ENCODE measurements at places on chromosomes 2 and 18.

- no peak for DNase-seq
Observed at GRCh38 chr18:58013241-58014211, 30.5 kb upstream of the NEDD4L start.

- DNase-seq = no peak
Observed at GRCh38 chr2:136344339-136344738, 226.4 kb upstream of the CXCR4 start.

- no peak for DNase-seq
Observed at GRCh38 chr2:233745073-233745755, 14.9 kb upstream of the UGT1A1 start.

DNA sequence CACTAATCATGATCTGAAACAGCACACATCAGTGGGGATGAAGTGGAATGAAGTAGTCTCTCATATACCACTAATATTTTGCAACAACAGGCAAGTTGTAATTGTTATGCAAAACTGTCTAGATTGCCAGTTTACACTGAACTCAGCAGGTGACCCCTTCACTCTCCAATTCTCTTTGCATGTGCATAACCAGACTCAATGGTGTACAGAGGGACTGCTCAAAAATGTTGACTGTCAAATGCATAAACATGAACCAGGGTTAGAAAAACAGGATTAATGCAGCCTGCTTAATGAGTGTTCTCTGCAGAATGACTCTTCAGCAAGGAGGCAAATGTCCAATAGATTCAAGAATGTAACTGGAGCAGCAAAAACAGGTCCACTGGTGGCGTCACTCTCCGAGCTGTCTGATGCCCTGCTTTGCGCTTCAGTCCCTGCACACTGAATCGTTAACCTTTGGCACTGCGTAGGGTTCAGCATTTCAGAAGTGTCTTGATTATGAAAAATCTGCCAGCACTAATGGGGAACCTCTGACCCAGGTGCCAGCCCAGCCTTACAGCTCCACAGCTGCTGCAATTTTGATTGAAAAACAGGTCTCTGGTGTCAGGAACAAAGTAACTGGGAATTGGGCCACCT lies 209.3 kb downstream of the TDRD15 start:
- DNase-seq = no peak

- no peak for DNase-seq
Observed at GRCh38 chr2:172181840-172182239, 79.1 kb upstream of the DLX2 start.

- no peak for DNase-seq
Observed at GRCh38 chr18:42106784-42107183, 151.8 kb downstream of the PIK3C3 start.

DNA sequence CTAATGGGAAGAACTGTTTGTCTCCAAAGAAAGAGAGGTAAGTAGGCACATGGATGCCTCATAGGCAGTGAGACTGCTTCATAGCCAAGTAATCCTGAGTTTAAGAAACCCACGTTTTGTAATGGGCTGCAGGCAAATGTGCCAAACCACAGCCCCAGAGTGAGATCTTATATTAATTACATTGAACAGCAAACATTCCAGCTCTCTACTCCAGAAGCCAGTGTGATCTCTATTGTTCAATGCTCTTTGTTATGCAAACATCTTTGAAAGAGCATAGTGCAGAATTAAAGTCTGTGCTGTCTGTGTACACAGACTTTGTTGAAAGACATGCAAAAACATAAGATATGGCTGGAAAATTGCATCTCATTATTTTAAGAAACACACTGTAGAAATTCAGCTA lies 720.8 kb upstream of the REG3G start:
- no peak for DNase-seq

GRCh38 chr2:217075268-217076057 lies 215.6 kb upstream of the TNP1 start:
- DNase-seq = no peak

DNA sequence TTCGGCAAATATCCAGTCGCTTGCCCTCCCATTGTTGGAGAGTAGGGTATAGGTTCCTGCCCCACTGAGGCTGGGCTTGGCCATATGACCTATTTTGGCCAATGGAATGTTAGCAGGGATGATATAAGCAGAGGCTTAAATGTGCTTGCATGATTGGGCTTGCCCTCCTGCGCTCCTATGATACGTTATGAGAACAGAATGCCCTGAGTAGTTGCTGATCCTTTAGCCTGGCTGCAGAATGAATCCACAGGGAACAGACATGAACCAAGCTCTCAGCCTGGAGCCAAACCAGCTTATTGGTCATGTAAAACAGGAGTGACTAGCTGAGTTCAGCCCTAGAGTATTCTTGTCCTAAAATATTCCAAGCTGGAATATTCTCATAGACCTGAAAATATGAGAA lies 34.8 kb upstream of the IMP4 start:
- DNase-seq = no peak

GRCh38 chr2:176745543-176746200 lies 466.9 kb upstream of the HNRNPA3 start:
- no peak for DNase-seq

DNA sequence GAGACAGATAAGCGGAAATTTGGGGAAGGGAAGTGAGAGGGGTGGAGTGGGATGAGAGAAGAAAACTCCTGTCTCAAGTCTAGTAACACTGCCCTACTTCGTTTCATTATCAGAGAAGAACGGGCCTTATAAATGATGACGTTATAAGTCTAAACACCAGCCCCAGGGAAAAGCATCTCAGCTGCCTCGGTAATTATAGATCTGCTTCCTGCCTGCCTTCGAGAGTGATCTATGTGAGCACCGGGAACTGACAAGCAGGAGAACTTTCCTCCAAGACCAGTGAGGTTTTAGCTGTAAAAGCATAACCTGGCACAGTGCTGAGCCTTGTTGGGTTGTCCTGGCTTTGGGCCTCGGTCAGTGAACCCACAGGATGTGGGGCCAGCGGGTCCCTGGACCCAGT lies 227.9 kb upstream of the SIX2 start:
- DNase-seq = no peak

- no peak for DNase-seq
Observed at GRCh38 chr2:212549941-212550340, 11.3 kb upstream of the ERBB4 start.

- DNase-seq = no peak
Observed at GRCh38 chr2:149119368-149119767, 80.9 kb downstream of the LYPD6B start.

- no peak for DNase-seq
Observed at GRCh38 chr2:60505880-60506260, 47.6 kb downstream of the BCL11A start.

DNA sequence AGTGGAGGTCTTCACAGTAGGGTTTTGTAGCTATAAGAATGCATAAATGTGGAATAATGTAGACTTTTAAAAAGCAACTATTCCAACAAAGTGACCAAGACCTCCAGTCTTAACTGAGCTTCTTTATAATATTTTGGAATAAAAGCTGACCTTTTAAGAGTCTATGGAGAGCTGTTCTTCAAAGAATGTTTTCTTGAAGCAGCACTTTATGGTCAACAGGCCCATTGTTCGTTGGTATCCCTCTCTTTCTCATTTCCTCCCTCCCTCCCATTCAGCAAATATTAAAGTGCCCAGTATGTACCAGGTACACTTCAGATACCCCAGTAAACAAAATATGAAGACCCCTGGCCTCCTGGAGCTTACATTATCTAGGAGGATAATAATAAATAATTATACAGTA lies 140.1 kb upstream of the SMAD7 start:
- DNase-seq = no peak

DNA sequence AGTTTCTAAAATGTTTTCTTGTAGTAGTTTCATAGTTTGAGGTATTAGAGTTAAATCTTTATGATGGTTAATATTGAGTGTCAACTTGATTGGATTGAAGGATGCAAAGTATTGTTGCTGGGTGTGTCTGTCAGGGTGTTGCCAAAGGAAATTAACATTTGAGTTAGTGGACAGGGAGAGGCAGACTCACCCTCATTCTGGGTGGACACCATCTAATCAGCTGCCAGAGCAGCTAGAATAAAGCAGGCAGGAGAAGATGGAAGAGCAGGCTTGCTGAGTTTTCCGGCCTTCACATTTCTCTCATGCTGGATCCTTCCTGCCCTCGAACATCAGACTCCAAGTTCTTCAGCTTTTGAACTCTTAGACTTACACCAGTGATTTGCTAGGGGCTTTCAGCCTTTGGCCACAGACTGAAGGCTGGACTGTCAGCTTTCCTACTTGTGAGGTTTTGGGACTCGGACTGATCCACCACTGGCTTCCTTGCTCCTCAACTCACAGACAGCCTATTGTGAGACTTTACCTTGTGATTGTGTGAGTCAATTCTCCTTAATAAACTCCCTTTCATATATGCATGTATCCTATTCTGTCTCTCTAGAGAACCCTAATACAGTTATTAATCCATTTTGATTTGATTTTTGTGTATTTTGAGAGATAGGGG lies 56.8 kb upstream of the STK39 start:
- DNase-seq = no peak
